Esophagus (tissue), 2 donors: ENCODE measurements at places on chromosomes 5 and 9. TPM values are rescaled to one million over a fixed set of nuclear protein-coding genes. Genes with fewer than 3 reads are reported as not detected.

Gene PCDHA4
- polyA plus RNA-seq = 0.05 TPM

Gene CYSRT1
- 334 TPM for polyA plus RNA-seq

Gene SOWAHA
- 0.07 TPM for polyA plus RNA-seq

Gene DROSHA
- polyA plus RNA-seq = 34.6 TPM

Gene FCN2
- 0.16 TPM for polyA plus RNA-seq

Gene FGF18
- polyA plus RNA-seq = 0.06 TPM

Gene BHMT
- polyA plus RNA-seq = 0.16 TPM

Gene EQTN
- polyA plus RNA-seq = not detected

Gene GLRA1
- polyA plus RNA-seq = not detected

Gene FGD3
- polyA plus RNA-seq = 2.1 TPM

Gene OBP2B
- not detected for polyA plus RNA-seq

Gene C5orf58
- polyA plus RNA-seq = not detected

Gene SPATA31A3
- not detected for polyA plus RNA-seq

Gene ZDHHC11
- 2.4 TPM for polyA plus RNA-seq

Gene INSL4
- polyA plus RNA-seq = not detected

Gene TSPAN17
- 15.7 TPM for polyA plus RNA-seq

Gene SH3GL2
- polyA plus RNA-seq = 0.11 TPM

Gene PIP5KL1
- 2.7 TPM for polyA plus RNA-seq

Gene BAAT
- not detected for polyA plus RNA-seq

Gene ZNG1A
- 33.6 TPM for polyA plus RNA-seq

Gene LCN2
- polyA plus RNA-seq = 1,061 TPM

Gene ECSCR
- 11.4 TPM for polyA plus RNA-seq

Gene KCNIP1
- polyA plus RNA-seq = not detected

Gene CNTNAP3
- 5.2 TPM for polyA plus RNA-seq

Gene RNF183
- 3.6 TPM for polyA plus RNA-seq

Gene SPAAR
- 0.33 TPM for polyA plus RNA-seq

Gene ARSI
- polyA plus RNA-seq = 0.77 TPM

Gene ELOVL7
- 2.2 TPM for polyA plus RNA-seq

Gene MEGF9
- polyA plus RNA-seq = 8.0 TPM
